ENCODE measurements at places on chromosomes 16 and 17.

DNA sequence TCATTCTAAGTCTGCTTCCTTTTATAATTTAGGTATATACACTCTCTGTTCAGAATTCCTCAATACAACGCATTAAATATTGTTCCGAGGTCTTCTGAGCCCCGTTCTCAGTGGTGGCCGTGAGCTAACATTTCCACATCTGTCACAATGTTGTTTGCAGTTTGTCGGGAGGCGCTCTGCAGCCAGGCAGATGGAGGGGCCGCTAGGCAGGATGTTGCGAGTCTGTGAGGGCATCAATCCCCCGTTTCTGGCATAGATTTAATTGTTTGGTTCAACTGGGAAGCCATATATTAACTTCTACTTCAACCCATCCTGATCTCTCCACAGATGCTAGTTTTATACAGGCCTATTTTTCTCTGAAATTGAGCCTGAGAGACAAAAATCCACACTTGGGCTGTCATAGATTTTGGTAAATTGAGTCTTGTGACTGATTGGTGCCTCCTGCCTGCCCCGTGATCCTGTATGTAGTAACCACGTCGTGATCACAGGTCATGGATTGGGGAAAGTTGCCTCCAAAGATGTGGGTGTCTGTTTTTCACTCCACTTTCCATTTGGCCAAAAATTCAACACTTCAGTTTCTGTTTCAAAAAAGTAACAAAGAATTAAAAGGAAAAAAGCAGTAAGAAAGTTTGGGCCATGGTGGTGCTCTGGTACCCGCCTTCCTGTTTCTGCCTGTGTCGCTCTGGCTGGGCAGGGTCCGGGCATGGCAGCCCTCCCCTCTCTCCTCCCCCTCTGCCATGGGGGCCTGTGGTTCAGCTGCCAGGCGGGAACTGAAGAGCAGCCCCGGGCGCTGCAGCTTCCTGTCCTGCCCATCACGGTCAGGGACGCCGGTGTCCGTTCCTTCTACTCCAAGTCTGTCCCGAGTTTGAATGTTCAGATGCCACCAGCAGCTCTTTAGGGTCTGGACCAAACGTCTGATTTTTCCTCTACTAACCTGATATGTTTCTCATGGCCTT, 41.5 kb downstream of the RPTOR start:
- no peak for DNase-seq

- DNase-seq, result no peak
These were observed 17.5 kb downstream of the SBK1 start for GRCh38 chr16:28309811-28310311.

GRCh38 chr16:86939609-86940008, 361.3 kb downstream of the FOXL1 start:
- DNase-seq, result no peak

DNA sequence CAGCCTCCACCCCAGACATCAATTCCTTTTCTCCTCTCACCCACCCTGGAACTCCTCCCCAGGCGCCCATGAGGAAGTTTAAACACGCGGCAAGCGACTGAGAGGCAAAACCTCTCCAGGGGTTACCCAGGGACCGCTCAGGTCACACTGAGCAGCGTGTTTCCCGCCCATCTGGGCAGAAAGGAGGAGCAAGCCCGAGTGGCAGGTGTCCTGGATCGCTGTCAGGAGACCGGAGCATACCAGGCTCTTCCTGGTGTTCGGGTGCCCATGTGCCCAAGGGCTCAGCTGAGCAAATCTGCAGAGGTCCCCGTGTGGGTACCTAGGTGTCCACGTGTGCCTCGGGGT, 491 bp downstream of the SLC25A19 start:
- no peak for DNase-seq

- no peak for DNase-seq
These were observed 35.0 kb upstream of the MAF start for GRCh38 chr16:79635488-79635887.

DNA sequence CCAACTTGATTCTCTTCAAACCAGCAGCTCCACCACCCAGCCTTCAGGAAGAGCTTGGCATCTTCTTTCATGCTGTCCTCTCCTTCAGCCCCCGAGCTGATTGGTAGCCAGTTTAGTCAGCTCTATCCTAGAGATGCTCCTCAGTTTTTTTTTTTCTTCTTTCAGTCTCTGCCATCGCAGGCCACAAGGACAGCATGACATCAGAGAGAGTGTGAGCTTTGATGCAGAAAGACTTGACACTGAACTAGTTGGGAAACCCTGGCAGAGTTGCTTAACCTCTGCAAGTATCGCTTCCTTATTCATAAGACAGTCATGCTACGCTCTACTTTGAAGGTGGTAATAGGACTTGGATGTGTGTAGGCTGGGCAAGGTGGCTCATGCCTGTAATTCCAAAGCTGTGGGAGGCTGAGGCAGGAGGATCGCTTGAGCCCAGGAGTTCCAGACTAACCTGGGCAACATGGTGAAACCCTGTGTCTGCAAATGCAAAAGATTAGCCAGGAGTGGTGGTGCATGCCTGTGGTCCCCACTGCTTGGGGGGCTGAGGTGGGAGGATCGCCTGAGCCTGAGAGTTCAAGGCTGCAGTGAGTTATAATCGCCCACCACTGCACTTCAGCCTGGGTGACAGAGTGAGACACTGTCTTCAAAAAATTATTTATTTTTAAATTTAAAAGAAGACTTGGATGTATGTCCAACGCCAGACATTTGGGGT, 2.6 kb downstream of the CD300LB start:
- no peak for DNase-seq

DNA sequence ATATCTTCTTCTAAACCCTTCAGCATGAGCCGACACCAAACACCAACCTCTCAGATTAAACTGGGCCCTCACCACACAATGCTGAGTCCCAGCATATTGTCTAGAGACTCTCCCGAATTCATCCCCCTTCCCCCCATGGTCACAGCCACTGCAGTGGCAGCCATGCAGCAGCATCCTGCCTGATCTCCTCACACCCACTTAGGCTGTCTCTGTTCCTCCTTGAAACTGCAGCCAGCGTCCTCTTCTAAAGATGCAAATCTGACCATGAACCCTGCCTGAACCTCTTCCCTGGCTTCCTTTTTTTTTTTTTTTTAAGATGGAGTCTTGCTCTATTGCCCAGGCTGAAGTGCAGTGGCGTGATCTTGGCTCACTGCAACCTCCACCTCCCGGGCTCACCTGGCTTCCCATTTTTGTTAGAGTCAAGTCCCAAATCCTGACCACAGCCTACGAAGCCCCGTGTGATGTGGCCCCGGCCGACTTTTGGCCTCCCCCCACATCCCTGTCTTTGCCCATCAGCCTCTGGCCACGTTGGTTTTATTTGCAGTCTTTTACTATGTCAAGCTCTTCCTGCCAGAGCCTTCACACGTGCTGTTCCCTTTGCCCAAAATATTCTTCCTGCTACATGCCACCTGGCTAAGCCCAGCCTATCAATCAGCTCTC, 2.8 kb downstream of the FA2H start:
- no peak for DNase-seq

DNA sequence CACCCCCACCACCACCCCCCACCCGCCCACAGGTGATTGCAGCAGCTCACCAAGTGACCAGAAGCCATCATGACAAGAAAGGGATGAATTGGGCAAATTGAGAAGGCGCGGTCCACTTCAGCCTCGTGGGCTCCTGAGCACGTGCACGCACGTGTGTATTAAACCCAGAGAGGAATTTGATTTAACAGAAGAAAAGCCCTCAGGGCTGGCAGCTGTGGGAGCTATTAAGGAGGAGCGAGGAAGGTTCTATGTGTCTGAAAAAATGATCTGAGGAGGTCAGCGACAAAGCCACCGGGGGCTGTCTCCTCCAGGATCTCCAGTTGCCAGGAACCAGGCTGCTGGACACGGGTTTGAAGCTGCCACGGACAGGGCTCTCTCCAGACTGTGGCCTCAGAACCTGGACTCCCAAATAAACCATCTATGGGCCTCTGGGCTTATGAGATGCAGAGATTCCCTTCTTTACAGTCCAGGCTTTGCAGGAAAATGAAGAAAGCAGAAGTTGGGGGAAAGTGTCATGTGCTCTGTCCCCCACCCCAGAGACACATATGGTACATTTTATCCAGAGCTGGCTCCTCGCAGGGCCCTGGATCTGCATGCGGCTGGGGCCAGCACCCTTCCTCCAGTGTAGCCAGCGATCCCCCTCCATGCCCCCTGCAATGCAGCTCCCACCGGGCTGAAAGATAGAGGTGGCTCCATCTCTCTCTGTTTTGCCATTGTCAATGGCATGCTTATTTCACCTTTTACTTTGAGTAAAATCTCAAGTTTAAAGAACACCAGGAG, 219.7 kb upstream of the RPL38 start:
- no peak for DNase-seq
